Uterus (tissue), 4 donors: ENCODE measurements at places on chromosomes 5 and 9. TPM values are rescaled to one million over a fixed set of nuclear protein-coding genes. Genes with fewer than 3 reads are reported as not detected.
A peak's percentile ranks its signal among the peaks of the same experiment; 100 is the strongest.

DNA sequence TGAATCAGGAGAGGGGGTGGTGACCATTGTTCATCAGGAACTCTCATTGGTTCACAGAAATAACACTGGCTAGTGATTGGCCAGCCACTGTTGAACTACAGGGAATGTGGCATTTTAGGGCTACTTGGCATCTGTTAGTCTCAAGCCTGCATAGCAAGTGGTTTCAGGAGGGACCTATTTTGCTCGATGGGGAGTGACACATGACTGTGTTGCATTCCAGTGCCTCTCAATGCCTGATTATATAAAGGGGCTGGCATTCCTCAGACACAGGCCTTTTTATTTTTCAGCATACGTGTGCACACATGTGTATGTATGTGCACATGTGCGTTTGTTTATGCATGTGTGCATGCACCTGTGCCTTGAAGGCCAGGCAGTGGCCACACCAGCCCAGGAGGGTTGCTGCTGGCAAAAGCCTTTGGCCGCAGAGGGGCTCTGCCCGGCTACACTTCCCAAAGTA is 23.2 kb downstream of the FGD3 start:
- H3K27me3 ChIP-seq: no peaks in the 10 kb centered on the region
- no peak overlapping the region for H3K4me3 ChIP-seq
- no peak overlapping the region for H3K27ac ChIP-seq
- H3K36me3 ChIP-seq: no peaks in the 10 kb centered on the region

DNA sequence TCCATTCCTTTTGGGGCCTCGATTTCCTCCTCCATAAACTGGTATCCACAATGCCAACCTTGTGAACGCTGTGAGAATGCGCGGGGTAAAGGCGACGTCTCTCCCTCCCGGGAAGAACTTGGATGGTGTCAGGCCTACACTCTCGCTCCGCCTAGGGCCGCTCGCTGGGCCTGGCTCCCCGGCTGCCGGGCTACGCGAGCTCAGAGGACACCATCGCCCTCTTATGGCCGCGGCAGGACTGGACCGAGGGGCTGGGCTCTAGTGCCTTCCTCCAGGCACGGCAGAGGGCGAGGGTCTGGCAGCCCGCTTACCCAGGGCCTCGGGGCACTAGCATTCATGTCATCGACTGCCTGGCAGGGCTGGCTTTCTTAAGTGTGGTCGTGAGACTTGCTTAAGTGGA is 1.3 kb upstream of the EXOSC2 start:
- H3K36me3 ChIP-seq: no peaks in the 10 kb centered on the region
- peaks cover 3% of the 10 kb centered on the region for H3K4me1 ChIP-seq
- H3K27ac ChIP-seq: no peak overlapping the region
- no peaks in the 10 kb centered on the region for H3K27me3 ChIP-seq
- DNase-seq: peak; percentile 27
- H3K4me3 ChIP-seq: no peak overlapping the region

DNA sequence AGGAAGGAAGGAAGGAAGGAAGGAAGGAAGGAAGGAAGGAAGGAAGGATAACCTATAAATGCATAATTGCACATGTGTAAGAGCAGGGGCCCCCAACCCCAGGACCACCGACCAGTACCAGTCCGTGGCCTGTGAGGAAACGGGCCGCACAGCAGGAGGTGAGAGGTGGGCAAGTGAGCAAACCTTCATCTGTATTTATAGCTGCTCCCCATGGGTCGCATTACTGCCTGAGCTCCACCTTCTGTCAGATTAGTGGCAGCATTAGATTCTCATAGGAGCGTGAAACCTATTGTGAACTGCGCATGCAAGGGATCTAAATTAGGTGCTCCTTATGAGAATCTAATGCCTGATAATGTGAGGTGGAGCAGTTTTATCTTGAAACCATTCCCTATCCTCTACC is 66.1 kb downstream of the SH3RF2 start:
- DNase-seq: no peak
- no peak overlapping the region for H3K27ac ChIP-seq
- H3K4me3 ChIP-seq: no peak overlapping the region
- no peaks in the 10 kb centered on the region for H3K4me1 ChIP-seq

The ORM2 gene
- not detected for total RNA-seq

DNA sequence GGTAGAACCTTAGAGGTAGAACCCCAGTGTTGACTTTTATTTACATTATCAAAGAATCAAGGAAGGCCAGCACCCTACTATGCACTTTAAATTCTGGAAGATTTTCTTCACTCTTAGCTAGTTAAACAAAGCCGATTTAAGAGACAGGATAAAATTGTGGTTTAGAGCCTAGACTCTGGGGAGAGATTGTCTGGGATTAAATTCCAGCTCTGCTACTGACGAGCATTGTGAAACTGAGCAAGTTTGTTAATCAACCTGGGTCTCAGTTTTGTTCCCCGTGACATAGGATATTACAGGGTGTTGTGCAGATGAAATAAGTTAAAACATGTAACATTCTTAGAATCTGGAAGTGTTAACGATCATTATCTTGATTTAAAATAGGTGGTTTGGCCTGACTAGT is 83.5 kb downstream of the FEM1C start:
- H3K27me3 ChIP-seq: no peaks in the 10 kb centered on the region
- H3K27ac ChIP-seq: no peak overlapping the region
- H3K4me3 ChIP-seq: no peak overlapping the region
- no peak for DNase-seq
- H3K4me1 ChIP-seq: no peaks in the 10 kb centered on the region

- no peaks in the 10 kb centered on the region for H3K36me3 ChIP-seq
- DNase-seq: no peak
- H3K4me3 ChIP-seq: no peak overlapping the region
- no peak overlapping the region for H3K27ac ChIP-seq
Measured at GRCh38 chr5:36273809-36274526, 27.7 kb downstream of the RANBP3L start.

The SLC23A1 gene
- 5.5 TPM for total RNA-seq

- H3K36me3 ChIP-seq: no peaks in the 10 kb centered on the region
- no peak overlapping the region for H3K27ac ChIP-seq
- DNase-seq: no peak
- no peaks in the 10 kb centered on the region for H3K27me3 ChIP-seq
Measured at GRCh38 chr9:10843151-10843550, 230.3 kb upstream of the PTPRD start.

DNA sequence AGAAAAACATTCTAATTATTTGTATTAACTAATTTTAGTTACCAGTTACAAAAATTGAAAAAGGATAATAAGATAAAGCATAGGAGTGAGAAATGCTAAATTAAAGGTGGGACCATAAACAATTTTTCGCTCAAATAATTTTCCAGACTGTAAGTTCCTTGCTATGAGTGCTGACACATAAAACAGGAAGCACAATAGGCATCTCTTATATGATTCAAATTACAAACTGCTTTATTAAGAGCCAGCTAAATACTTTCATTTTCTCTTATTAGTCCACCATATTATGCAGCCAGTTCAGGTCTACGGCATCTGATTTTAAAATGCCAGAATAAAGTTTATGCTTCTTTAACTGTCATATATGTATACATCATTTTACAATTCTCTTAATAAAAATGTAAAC is 4.4 kb downstream of the RC3H2 start:
- peaks cover 18% of the 10 kb centered on the region for H3K4me1 ChIP-seq
- DNase-seq: no peak
- H3K4me3 ChIP-seq: no peak overlapping the region

DNA sequence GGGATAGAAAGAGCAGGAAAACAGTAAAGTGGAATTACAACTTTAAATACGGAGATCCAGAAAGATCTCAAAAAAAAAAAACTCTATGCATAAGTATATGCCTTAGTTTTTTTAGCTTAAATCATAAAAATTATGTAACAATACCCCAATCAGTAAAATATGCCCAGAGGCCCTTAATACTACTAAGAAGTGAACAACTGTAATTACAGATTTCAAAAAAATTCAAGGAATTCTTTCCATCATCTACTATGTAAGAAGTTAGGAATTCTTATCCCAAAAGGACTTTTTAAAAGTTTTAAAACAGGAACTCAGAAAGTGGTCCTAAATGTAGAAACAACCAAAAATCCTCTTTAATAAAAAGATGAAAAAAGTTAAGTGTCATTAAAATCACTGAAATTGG is 111.3 kb downstream of the SSBP2 start:
- H3K4me3 ChIP-seq: no peak overlapping the region
- no peak for DNase-seq
- H3K4me1 ChIP-seq: peaks cover 8% of the 10 kb centered on the region
- H3K27ac ChIP-seq: no peak overlapping the region

The SLC22A4 gene
- total RNA-seq: 0.26 TPM

DNA sequence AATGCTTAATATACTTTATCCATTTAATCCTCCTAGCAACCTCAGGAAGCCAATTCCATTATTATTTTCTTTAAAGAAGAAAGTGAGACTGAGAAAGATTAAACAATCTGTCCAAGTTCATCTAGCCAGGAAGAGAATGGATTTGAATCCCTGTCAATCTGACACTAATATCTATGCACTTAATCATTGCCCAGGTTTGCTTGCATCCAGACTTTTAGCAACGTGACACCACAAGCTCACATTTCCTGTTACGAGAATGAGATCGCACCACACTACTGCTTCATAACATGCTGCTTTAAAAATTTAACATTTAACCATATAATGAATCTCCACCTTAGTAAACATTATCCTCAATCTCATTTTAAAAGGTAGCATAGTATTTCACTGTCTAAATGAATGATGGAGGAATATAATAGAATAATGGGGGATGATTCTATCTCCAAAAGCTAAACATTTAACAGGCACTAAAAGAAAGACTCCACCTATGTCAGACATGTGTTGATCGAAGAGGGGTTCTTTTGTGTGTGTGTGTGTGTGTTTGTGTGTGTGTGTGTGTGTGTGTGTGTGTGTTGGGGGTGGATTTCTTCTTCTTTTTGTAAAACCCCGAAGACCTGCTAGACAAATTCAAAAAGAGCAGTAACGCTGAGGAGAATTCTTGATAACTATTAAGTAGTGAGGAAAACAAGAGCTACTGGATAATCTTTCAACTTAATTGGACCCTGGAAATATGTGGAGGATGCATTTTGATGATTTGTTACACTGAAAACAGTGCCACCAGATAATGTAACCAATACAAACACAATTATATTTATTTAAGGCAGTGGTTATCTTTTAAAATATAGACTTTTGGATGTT is 138.7 kb upstream of the NR3C1 start:
- no peaks in the 10 kb centered on the region for H3K36me3 ChIP-seq
- no peak for DNase-seq
- H3K27ac ChIP-seq: no peak overlapping the region
- no peaks in the 10 kb centered on the region for H3K4me1 ChIP-seq

GRCh38 chr5:171714851-171715250 is 70.8 kb upstream of the SMIM23 start:
- no peaks in the 10 kb centered on the region for H3K36me3 ChIP-seq
- no peak overlapping the region for H3K27ac ChIP-seq
- H3K4me3 ChIP-seq: no peak overlapping the region
- H3K27me3 ChIP-seq: no peaks in the 10 kb centered on the region

- no peak for DNase-seq
- no peak overlapping the region for H3K27ac ChIP-seq
- H3K36me3 ChIP-seq: no peaks in the 10 kb centered on the region
- no peaks in the 10 kb centered on the region for H3K27me3 ChIP-seq
- peaks cover 21% of the 10 kb centered on the region for H3K4me1 ChIP-seq
- no peak overlapping the region for H3K4me3 ChIP-seq
Measured at GRCh38 chr5:136141561-136141960, 8.9 kb downstream of the SMAD5 start.

DNA sequence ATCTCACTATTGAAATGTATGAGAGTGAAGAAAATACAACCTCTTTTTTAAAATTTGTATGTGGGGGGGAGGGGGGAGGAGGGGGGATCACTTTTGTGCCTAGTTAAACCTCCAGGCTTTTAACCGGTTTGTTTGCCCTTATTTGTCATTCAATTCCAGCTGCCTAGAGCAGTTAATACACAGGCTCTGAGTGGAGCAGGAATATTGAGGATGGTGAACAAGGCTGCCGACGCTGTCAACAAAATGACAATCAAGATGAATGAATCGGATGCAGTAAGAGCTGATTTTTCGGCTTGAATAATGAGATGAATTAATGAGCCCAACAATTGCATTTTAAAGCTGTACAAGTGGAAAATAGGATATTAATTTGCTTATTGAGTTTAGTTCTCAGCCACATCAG is 28.7 kb upstream of the SNX24 start:
- H3K4me1 ChIP-seq: no peaks in the 10 kb centered on the region
- no peak overlapping the region for H3K4me3 ChIP-seq
- H3K27ac ChIP-seq: no peak overlapping the region
- no peaks in the 10 kb centered on the region for H3K36me3 ChIP-seq

DNA sequence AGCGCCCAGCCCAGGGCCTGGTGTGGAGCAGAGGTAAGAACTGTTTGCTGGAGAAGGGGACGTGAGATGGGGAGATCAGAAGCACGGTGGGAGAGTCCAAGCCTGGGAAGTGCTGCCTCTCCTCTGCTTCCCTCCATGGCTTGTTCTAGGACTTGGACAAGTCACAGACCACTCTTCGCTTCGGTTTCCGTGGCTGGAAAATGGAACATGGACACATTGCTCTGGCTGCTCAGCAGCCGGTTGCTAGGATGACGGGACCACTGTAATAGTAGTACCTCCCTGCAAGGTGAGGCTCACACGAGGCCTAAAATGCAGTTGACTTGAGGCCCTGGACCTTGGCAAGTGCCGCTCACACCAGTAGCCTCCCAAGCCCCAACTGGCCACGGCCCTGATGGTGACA is 175.8 kb upstream of the FSTL4 start:
- H3K27ac ChIP-seq: no peak overlapping the region
- H3K4me3 ChIP-seq: no peak overlapping the region
- DNase-seq: no peak

GRCh38 chr5:68834491-68834981 is 259.3 kb upstream of the SLC30A5 start:
- H3K27me3 ChIP-seq: no peaks in the 10 kb centered on the region
- H3K4me3 ChIP-seq: no peak overlapping the region
- no peak for DNase-seq
- H3K36me3 ChIP-seq: no peaks in the 10 kb centered on the region
- no peaks in the 10 kb centered on the region for H3K4me1 ChIP-seq

DNA sequence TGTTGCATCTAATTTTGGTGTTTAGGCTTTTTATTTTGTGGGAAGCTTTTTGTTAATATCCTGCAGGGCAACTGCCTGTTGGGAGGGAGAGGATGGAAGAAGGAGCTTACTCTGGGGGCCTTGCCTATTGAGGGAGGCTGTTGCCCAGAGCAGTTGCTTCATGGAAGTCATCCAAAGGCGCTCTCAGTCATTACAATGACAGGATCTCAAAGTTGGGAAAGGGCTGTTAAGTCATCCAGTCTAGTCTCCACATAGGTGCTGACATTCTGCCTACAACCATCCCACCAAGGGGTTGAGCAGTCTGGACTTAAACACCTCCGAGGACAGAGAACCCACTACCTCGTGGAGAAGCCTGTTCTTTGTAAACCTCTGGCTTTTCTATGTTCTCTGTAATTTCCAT is 13.2 kb downstream of the SAP30L start:
- no peaks in the 10 kb centered on the region for H3K27me3 ChIP-seq
- H3K4me3 ChIP-seq: no peak overlapping the region
- DNase-seq: no peak
- H3K36me3 ChIP-seq: no peaks in the 10 kb centered on the region
- no peak overlapping the region for H3K27ac ChIP-seq
